ENCODE measurements at places on chromosomes 3 and 15.
A peak's percentile ranks its signal among the peaks of the same experiment; 100 is the strongest.

DNA sequence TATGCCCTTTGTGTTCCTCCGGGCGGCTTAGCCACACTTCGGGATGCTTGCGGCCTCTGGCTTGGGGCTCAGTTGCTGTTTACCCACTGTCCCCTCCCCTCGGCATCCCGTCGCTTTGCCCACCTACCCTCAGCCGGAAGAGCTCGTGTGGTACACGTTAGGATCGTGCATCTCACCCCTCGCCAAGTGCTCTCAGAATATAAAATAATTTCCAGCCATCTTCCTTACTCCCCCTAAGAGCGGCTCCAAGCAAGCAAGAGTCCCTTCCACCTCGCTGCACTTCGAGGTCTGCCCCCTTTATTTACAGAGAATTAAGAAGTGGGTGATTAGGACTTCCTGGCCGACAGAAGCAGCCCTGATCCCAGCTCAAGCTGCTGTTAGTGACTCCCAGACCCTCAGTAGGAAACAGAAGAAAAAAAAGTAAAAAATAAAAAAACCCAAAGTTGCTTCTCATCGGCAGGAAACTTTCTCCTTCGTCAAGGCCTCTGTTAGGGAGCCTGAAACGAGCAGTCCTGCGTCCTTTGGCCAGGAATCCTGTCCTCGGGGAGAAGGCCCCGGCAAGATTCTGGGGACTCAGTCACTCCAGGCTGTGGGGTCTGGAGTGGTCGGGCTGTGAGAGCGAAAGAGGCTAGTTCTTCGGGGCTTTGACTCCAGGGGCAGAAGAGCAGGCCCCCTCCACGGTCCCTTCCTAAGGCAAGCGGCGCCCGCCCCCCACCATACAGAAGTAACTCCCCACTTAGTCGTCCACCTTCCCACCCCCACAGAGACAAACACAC lies 3.0 kb downstream of the MEIS2 start:
- no peak for DNase-seq

DNA sequence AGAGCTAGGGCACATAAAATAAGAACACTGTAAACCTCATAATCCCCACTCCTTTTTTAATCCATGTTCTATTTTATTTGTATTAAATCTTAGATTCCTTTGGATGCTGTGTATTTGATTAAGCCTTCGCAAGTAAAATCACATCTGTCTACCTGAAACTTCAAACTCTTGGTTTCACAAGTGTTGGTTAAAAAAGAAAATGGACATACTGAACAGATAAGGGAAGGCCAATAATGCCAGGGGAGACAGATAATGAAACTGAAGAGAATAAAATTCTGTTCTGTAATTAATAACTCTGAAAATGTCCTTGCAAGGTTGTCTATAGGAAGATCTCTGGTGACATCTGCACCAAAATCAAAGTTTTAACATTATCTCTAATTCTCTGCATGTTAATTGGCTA lies 114.2 kb downstream of the ULK4 start:
- DNase-seq, result no peak

- no peak for DNase-seq
Measured at GRCh38 chr15:75545064-75545463, 34.1 kb downstream of the PTPN9 start.

- no peak for DNase-seq
Measured at GRCh38 chr15:90642464-90643300, 74.5 kb upstream of the BLM start.

DNA sequence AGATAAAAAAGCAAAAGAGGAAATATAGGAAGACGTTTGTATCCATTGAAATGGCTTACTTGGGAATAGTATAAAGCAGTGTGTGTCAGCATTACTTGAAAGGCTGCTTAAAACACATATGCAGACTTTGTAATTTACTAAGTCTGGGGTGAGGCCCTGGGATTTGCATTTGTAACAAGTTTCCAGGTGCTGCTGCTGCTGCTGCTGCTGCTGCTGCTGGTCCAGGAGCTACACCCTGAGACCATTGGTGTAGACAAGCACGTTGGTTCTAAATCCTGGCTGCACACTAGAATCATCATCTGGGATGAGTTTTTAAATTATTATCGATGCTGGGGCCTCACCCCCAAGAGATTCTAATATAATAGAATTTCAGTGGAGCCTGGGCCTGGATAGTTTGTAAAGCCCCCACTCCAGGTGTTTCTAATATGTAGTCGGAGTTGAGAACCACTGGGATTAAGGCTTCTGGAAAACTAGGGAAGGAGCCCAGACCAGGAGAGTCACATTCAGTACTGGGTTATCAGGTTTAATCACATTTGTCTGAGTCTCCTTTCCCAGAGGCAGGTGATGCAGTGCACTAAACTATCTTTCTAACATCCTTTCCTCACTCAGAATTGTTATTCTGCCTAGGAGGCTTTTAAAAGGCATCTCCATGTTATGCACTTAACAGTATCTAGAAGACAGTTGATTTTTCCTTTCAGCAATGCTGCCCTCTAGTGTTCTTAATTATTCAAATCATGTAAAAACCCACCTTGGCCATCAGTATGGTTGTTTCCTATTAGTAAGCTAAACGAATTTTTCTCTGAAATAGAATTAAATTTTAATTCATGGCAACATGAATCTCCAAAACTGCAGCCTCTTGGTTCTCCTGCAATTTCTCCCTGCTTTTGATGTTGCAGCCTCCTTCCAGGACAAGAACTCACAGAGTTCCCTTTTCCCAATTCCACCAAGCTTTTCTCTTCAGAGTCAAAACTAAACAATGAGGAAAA lies 45.4 kb downstream of the SSR3 start:
- no peak for DNase-seq

- no peak for DNase-seq
Measured at GRCh38 chr3:138854940-138855339, 20.2 kb upstream of the PIK3CB start.

GRCh38 chr3:187777331-187777941 lies 32.2 kb upstream of the BCL6 start:
- DNase-seq, result peak; percentile 26

- no peak for DNase-seq
Measured at GRCh38 chr3:70507486-70507885, 195.0 kb upstream of the MDFIC2 start.

GRCh38 chr3:37806505-37807200 lies 55.0 kb upstream of the CTDSPL start:
- no peak for DNase-seq

- DNase-seq, result no peak
Measured at GRCh38 chr3:61008153-61008997, 242.9 kb downstream of the FHIT start.

DNA sequence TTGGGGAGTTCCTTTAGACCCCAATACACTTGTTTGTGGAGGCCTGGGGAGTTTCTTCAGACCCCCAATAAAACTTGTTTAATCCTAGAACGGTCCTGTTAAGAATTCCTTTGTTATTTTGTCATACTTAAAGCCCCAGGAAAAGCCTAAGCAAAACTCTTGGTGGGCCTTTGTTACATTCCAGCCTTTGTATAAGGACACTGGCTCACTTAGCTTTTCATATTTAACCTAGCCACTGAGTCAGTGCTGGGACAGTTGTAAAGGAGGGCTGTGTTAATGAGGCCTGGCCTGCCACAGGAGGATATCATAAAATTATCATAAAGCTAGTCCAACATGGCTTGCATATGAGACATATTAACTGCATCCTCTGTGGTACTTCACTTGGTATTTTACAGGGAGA lies 760.1 kb downstream of the ZNF385D start:
- DNase-seq, result no peak

GRCh38 chr15:39434163-39434562 lies 146.7 kb upstream of the THBS1 start:
- DNase-seq, result no peak

GRCh38 chr3:109254770-109255169 lies 61.5 kb downstream of the DPPA2 start:
- no peak for DNase-seq

GRCh38 chr15:93384886-93385285 lies 295.9 kb upstream of the RGMA start:
- DNase-seq, result no peak

- DNase-seq, result no peak
Measured at GRCh38 chr3:176734146-176734545, 463.1 kb downstream of the TBL1XR1 start.

- no peak for DNase-seq
Measured at GRCh38 chr15:74245342-74245931, 9.3 kb downstream of the CCDC33 start.

GRCh38 chr15:35557544-35557943 lies 11.6 kb upstream of the DPH6 start:
- no peak for DNase-seq

GRCh38 chr3:53248161-53248560 lies 7.7 kb downstream of the TKT start:
- DNase-seq, result no peak

- DNase-seq, result no peak
Measured at GRCh38 chr3:8647137-8647985, 2.8 kb upstream of the SSUH2 start.

GRCh38 chr3:194554473-194555123 lies 67.8 kb upstream of the ATP13A3 start:
- no peak for DNase-seq

- no peak for DNase-seq
Measured at GRCh38 chr15:71294251-71294910, 179.1 kb downstream of the THSD4 start.

DNA sequence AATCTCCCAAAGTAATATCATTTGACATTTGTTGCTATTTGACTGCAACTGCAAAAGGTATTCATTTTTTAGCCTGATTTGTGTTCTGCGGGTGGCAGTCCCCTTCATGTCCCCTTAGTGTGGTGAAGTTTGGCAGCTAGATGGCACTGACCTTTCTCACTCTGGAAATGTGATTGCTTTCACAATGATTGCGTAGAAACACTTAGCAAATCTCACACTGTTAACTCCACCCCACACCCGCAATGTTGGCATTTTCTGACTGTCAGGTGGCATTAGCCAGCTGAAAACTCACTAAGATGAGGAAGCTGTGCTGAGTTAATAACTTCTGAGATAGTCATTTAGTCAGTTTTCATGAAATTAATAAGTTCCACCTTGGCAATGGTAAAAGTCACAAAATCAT lies 76.9 kb downstream of the TRIM69 start:
- peak; percentile 65 for DNase-seq

GRCh38 chr3:53137221-53137620 lies 7.0 kb upstream of the RFT1 start:
- no peak for DNase-seq

GRCh38 chr3:138332472-138333073 lies 2.9 kb upstream of the NME9 start:
- no peak for DNase-seq

DNA sequence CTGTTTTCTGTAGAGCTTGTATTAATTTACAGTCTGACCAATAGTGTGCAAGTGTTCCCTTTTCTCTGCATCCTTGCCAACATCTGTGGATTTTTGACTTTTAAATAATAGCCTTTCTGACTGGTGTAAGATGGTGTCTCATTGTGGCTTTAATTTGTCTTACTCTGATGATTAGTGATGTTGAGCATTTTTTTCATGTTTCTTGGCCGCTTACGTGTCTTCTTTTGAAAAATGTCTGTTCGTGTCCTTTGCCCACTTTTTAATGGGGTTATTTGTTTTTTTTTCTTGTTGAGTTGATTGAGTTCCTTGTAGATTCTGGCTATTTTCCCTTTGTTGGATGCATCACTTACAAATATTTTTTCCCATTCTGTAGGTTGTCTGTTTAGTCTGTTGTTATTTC lies 7.6 kb upstream of the ACOX2 start:
- DNase-seq, result no peak

- no peak for DNase-seq
Measured at GRCh38 chr15:99682455-99682854, 50.8 kb downstream of the LYSMD4 start.

DNA sequence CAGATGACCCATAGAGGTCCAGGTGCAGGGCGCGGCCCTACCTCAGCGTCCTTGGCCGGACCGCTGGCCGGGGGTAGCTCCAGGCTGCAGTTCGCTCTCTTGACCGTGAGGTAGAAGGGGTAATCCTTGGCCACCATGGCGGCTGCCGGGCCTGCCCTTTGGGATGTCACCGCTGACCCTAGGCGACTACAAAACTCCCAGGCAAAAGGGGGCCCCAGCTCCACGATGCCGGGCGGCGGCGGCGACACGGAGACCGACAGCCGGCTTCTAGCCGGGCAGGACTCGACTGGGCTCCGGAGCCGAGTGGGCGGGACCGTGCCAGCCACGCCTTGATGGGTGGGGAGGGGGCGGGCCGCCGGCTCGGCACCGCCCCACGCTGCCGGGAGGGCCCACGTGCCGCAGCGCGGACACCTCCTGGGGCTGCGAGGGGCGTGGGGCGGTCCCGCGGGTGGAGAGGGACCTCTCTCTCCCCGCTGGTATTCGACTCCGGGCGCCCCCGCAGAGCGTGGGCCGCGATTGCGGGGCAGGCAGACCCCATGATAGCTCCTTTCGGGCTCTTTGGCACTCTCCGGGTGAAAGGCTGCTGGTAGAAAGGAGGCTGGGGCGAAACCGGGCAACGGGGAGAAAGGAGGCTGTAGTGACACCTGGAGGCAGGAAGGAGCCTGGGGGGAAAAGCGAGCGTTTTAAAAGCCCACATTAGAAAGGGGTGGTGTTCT lies at the start of gene ARHGEF3:
Gene ARHGEF3 (minus strand): TSS at position 288 of the 716 bp plus-strand sequence. CDS start 151 bp downstream, at position 137.
- DNase-seq, result peak; percentile 91

DNA sequence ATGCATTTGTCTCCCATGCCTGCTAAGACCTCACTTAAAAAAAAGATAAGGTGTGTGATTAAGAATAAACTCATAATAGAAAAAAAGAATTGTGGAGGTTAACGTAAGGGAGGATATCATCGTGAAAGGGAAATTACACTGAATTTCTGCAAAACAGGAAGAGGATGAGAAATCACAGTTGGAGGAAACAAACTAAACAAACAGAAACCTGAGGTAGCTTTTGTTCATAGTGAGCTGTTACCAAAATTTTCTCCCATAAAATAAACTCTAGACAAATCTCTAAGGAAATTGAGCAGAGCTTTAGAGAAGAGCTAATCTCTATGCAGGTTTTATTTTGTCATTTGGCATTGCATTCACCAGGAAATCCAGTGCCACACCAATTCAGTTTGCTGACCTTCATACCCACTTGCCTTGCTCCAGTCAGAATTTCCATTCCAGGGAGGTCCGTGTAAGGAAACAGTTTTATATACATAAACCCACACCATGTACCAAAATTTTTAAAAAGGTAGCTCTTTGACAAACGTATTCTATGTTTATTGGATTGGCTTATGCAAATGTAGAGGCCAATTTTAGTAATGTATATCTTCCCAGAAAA lies 231.2 kb downstream of the MBNL1 start:
- DNase-seq, result no peak
